ENCODE measurements at places on chromosomes 16 and 17.

- no peak for DNase-seq
Observed at GRCh38 chr16:85514295-85514597, 98.9 kb upstream of the GSE1 start.

- DNase-seq, result no peak
Observed at GRCh38 chr16:48537909-48538745, 71.9 kb downstream of the N4BP1 start.

DNA sequence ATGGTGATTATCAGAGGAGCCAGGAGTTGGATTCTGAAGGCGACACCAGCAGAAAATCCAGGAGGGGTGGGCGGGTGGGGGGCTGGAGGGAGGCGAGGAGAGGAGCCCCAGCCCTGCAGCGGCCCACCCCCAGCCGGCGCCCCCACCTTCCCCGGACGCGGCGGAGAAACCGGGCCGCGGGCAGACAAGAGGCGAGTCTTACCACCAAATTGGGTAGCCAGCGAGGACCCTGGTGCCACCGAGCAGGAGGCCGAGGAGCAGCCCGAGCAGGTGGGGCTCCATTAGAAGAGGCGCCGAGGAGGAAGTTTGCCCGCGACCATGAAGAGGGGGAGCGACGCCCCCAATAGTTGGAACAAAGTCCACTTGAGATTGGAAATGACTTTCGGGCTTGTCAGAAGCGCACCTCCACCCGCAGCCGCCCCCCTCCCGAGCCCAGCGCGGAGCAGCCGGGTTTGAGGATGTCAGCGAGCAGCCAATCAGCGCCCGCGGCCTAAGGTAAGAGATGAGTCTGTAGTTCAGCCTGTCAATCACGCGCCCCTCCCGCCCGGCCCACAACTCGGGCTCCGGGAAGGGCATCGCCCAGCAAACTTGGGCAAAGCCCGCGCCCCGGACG is at the start of gene WNT3:
WNT3 (minus strand) TSS at position 377 of the 613 bp plus-strand sequence; CDS start at position 282, 95 bp downstream.
- peak; percentile 53 for DNase-seq

- DNase-seq, result no peak
Observed at GRCh38 chr17:64200080-64201032, 62.7 kb downstream of the TEX2 start.

DNA sequence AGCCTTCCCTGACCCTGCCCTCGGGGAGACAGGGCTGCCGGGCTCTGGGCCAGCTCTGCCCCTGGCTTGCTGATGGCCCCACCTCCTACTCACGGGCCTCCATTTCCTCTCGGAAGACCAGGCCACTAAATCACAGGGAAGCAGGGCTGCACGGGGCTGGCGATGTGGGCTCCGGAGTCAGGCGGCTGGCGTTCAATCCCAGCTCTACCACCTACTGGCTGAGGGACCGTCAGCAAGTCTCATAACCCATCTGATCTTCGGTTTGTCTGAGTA is 113.4 kb downstream of the AMFR start:
- DNase-seq, result no peak

DNA sequence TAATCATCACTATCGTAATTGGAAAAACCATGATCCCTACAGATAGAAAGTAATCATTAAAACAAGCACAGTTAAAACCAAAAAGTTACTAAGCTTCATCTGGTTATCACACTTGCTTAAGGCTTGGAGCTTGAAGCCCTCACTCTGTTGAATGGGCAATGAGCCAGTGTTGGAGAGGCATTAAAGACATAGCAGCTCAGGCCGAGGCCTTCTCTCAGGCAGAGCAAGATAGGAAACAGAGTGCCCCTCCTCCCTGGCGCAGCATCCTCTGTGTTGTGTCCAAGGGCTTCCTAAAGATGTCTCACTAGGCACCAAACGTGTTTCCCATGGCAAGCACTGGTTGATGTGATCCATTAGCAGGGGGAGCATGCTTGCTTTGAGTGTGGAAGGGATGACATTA is 34.9 kb upstream of the LGALS9 start:
- no peak for DNase-seq

DNA sequence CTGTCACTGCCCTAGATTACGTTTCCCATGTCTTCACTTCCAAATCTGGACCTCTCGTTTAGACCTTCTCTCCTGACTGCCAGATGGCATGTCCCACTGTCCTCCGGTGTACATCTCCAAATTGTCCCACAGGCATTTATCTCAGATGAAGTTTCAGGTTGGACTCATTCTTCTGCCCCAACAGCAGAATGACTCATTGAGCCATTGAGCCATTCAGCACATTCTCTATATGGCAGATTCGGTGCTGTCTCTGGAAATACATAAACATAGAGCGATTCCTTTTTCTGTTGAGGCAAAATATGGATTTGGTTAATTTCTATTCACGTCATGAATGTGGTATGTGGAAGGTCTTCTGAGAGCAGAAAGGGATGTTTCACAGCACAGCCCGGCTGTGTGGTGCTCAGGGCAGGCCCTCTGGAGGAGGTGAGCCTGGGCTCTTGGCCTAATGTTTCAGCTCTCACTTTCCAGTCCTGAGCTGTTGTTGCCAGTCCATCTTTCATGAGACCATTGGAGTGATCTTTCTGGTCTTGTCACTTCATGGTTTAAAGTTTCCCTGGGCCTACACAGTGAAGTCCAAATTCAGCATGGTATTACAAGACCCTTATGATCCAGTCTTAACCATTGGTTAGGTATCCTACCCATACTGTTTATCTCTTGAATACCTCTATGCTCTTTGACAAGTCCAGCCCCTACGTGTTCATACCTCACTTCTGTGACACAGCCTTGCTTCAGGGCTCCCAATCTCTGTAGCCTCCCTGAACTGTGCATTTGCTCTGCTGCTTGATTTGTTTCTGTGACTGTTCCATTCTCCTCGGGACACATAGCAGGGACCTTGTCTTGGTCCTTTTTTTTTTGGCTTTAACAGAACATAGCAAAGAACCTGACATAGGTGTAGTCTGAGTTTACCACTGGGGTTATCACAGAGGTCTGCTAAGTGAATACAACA is 15.9 kb downstream of the HAPSTR1 start:
- no peak for DNase-seq

DNA sequence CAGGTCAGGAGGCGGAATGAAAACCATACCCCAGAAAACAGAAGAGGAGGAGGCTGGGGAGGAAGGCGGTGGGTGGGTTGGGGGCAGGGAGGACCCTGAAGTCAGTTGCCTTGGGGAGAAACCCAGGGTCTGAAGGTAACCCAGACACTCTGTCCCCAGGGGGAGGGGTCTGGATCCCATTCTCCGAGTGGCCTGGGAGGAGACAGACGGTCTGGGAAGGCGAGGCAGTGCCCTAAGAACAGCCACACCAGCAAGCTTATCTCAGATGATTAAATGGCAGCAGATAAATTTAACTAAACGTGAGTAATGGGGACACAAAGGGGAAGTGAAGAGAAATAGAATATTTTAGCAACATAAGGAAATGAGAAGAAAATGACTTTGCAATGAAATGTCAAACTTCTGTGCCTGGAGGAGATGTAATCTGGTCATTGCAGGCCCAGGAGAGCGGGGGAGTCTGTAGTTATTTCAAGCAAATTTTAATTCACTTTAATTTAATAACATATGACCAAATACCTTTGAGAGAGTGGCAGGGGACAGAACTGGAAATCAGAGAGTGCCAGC is 21.4 kb upstream of the ZFP90 start:
- no peak for DNase-seq

- no peak for DNase-seq
Observed at GRCh38 chr16:89981414-89981813, 32.9 kb downstream of the DEF8 start.

DNA sequence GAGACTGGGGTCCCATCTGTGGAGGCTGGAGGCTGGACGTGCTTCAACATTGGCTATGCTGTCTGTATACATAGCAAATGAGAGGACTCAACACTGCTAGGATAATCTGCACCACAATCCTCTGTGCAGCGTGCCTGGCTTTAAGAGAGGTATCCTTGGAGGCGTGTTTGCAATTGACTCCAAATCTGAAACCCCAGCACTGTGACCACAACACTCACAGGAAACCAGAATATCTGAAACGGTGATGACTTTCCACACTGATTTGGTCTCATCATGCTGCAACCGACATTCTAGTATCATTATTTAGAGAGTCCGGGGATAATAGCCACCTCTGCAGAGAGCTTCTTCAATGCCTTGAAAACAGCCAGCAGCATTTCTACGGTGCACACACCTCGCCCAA is 35.1 kb downstream of the TLE7 start:
- DNase-seq, result no peak

GRCh38 chr17:4725646-4726310 is 5.5 kb upstream of the MED11 start:
- DNase-seq, result no peak

DNA sequence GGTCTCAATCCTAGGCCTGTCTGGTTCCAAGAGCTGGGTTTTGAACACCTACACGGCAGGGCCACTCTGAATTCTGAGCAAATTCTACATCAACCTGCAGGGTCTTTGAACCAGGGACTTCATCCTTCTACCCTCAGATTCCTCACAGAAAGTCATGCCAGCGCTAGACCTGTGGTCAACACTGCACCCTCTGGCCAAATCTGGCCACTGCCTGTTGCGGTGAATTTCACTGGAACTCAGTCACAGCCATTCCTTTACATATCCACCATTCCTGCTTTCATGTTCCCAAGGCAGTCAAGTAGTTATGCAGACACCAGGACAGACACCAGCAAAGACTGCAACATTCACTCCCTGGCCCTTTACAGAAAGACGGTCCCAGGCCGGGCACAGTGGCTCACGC is 144.6 kb downstream of the C16orf95 start:
- DNase-seq, result no peak

- DNase-seq, result peak; percentile 55
Observed at GRCh38 chr17:74960570-74961342, 11.8 kb downstream of the HID1 start.

DNA sequence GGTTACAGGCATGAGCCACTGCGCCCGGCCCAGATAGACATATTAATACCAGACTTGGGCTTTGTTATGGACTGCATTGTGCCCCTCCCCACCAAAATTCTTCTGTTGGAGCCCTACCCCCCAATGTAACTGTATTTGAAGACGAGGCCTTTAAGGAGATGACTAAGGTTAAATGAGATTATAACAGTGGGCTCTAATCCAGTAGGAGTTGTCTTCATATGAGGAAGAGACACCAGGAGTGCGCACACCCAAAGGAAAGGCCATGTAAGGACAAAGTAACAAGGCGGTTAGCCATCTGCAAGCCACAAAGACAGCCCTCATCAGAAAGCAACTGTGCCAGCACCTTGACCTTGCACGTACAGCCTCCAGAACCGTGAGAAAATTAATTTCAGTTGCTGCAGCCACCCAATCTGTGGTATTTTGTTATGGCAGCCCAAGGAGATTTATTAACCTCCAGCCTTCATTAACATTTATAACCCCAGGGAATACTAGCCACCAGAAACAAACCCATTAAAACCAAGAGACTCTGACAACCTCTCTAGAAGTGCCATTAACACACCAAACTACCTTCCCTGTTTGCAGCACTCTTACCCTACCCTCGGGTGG is 107.6 kb downstream of the TTC19 start:
- no peak for DNase-seq

- no peak for DNase-seq
Observed at GRCh38 chr17:21131137-21131536, 4.4 kb downstream of the DHRS7B start.

DNA sequence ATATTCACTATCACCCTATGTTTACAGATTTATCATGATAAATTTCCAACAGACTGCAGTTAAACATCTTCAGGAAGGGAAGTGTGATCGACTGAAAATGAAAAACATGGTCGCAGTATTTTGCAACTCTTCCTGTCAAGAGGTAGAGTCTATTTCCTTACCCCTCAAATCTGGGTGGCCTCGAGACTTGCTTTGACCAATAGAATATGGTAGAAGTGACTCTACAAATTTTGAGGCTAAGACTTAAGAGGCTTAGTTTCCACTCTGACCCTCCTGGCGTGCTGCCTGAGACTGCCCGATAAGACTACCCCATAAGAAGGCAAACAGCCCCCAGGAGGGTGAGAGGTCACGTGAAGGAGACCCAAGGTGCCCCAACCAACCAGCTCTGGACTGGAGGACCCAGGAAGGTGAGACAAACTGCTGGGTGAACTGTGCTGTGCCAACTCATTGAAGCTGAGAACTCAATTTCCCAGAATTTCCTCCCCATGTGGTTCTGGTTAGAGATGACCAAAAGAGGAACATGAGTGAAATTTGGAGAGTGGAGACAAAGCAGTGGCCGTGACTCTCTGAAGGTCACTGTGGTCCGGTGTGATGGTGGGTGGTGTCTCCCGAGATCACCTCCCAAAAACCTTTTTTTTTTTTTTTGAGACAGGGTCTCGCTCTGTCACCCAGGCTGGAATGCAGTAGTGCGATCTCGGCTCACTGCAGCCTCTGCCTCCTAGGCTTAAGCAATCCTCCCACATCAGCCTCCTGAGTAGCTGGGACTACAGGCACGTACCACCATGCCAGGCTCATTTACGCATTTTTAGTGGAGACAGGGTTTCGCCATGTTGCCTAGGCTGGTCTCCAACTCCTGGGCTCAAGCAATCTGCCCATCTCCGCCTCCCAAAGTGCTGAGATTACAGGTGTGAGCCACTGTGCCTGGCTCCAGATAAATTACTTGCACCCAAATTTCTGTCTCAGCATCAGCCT is 38.2 kb upstream of the LITAF start:
- DNase-seq, result no peak

GRCh38 chr16:57925310-57925709 is 45.6 kb downstream of the CNGB1 start:
- DNase-seq, result no peak

DNA sequence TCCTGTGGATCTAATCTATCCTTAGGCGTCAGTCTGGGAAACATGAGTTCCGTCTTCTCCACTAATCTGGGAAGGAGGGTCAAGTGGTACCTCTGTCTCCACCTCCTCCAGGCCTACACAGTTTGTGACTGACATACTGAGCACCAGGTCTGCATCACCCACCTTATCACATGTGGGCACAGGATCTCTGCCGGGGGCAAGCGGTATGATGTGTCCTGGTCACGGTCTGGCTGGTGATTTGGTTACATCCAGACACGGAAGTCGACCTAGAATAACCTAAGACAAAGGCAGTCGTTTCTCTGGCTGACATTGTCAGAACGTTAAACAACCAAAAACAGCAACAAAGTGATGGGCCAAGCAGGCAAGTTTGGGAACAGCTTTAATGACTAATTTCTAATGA is 82.5 kb upstream of the HSBP1 start:
- DNase-seq, result no peak

DNA sequence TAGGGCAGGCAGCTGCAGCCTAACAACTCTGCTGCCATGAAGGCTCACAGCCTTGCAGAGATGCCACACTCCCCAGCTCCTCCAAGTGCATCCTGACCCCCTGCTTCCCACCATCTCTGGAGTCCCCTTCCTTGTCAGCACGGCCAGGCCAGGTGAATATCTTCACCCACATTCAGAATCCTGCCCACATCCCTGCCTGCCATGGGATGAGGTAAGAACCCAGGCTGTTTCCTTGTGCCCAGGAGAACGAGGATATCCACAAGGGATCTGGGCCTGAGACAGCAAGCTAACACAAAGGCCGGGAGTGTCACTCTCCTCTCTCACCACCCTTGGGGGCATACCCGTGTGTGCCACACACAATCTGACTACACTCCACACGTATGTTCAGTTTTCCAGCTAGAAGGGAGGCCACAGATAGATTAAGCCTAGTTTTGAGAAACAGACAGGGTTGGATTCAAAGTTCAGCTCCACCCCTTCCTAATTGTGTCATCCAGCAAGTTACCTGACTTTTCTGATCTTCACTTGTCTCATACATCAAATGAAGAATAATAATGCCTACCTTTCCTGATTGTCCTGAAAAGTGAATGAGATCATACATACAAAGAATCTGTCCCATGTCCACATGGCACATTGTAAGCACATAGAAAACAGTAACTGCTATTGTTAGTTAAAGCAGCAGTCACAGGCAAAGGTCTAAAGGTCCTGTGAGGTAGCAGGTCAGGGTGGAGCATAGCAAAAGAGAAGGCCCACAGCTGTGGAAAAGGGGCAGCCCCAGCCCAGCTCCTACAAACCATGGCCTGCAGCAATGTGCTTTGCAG is 17.4 kb upstream of the SUPT4H1 start:
- no peak for DNase-seq
